Activated CD8-positive, alpha-beta T cell treated with anti-CD3 and anti-CD28 coated beads, Interleukin-2, amount 10 ng/mL, durations not matched to agents 7 days and 5 days (primary cell): ENCODE measurements at places on chromosomes 6 and 20.

DNA sequence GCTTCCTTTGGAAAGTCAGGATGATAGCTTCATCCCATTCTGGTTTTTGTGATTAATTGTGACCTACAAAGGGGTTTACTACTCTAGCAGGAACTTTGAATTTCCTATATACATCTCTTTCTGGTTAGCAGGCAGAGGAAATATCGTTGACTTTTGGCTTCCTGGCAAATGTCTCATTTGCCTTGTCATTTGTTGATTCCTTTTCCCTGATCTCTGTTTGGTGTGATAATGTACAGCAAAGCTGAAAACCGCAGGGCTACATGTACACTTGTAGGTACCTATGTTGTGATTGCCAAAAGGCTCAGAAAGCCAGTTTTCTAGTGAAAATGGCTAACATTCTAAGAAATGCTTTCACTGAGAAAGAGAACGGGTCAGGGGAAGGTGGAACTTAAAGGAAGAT is 44.3 kb downstream of the TOP1 start:
- no peak for DNase-seq

GRCh38 chr6:115404446-115404845 is 656.2 kb downstream of the FRK start:
- no peak for DNase-seq

DNA sequence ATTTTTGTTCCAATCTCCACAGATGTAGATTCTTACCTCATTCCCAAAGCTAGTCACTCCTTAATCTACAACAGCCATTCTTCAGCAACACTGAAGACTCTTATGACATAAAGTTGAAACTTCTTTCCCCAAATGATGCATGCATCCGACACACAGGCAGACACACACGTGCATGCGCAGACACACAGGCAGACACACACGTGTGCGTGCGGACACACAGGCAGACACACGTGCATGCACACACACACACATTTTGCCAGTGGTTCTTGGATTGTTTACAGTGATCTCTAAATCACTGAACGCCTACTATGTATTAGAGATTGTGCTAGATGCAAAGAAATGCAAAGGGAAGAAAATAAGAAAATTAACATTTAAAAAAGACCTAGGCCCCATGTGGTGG is 9.0 kb upstream of the TRPC4AP start:
- no peak for DNase-seq

DNA sequence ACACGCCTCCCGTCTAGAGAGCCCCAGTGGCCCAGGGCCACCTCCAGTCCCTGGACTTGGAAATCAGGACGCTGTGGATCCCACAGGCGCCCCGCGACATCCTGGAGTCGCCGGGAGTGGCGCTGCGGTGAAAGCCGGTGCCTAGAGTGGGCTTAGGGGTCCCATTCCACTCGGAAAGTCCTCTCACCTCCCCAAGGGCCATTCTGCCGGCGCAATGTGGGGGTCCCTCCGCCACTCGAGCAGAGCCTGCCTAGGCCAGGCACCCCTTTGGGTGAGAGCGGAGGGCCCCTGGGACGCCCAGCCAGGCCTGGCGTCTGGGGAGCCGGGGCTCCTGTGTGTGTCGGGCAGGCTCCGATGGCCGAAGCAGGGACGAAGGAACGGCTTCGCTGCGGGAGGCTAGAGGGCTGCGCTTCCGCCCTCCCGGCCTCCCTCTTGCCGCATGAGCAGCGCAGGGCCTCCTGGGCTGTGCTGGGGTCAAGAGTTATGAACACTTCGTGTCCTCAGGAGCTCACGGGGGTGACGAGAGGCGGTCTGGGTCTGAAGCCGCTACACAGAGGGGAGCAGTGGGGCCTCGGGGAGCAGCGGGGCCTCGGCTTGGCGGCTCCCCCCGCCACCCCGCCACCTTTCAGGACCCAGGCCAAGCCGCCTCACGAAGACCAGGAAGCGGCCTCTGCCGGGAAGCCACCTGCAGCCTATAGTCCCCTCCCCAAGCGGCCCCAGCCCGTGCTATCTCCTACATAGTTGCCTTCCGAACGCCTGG is 13.6 kb downstream of the POU3F2 start:
- no peak for DNase-seq

GRCh38 chr6:14674867-14675648 is 557.5 kb downstream of the CD83 start:
- no peak for DNase-seq

GRCh38 chr20:12358655-12359009 is 440.9 kb downstream of the BTBD3 start:
- no peak for DNase-seq

DNA sequence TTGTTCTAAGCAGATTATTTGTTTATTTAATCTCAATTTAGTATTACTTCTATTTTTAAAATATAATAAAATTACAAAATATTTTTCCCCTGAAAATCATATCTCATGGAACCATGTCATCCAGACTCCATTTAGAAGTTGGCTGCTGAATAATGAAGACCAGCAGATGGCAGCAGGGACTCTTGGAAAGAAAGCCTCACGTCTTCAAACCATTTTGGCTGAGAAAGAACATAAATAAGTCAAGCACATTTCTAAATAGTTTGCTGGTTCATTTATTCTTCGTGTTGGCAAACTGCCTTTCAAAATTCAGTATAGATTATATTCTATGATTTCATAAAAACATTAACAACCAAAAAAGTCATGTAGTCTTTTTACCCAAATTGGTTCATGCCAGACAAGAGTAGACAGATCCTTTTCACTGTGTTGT is 71.7 kb downstream of the RCAN2 start:
- peak; percentile 45 for DNase-seq

DNA sequence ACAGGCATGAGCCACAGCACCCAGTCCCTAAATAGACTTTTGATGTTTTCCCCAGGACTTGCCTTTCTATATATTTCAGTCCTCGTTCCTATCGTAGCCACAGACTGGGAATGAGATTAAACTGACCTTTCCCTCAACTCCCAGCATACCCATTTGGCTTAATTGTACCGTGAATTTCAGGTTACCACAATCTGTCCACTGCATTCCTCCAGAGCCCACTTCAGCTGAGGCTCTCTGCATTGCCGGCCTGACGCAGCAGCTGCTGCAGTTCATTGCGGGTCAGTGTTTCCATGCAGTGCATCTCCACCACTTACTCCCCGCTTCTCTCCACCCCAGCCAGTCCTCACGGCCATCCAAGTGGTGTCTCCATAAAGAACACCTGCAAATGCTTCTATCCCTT is 103.1 kb upstream of the RIN2 start:
- no peak for DNase-seq

- DNase-seq = no peak
Observed at GRCh38 chr6:145898376-145898775, 65.8 kb downstream of the SHPRH start.

DNA sequence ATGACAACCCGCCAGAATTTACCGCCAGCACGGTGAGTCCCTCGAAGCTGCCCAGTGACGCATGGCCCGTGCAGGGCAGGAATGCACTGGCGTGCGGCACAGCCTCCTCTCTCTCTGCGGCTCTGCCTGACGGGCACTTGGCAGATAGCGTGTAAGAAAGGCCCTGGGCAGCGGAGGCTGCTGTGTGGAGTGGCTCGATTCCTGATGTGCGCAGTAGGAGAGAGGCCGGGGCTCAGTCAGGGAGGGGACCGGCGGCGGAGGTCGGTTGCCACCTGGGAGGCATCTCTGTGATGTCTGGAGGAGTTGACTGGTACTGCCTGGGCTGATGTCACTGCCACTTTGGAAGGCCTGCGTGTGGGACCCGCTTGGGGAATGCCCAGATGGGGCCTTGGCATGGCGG is 170.7 kb downstream of the TAF4 start:
- no peak for DNase-seq

DNA sequence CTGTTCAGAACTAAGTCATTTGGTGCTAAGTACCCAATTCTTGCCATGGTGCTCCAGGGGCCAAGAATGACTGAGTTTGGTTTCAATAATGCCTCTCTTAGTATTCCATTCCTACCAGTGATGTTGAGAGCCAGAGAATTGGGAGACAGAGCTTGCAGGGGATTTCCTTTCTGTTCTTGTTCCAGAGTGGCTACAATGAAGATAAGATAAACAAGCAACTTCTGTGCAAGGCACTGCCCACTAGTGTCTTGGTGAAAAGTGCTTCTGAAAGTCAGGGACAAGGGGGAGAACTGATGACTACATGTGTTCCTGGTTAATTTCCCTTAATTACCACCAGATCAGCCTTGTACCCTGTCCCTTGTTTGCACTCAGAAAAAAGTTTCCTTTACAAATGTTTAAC is 421.6 kb downstream of the BCKDHB start:
- no peak for DNase-seq

DNA sequence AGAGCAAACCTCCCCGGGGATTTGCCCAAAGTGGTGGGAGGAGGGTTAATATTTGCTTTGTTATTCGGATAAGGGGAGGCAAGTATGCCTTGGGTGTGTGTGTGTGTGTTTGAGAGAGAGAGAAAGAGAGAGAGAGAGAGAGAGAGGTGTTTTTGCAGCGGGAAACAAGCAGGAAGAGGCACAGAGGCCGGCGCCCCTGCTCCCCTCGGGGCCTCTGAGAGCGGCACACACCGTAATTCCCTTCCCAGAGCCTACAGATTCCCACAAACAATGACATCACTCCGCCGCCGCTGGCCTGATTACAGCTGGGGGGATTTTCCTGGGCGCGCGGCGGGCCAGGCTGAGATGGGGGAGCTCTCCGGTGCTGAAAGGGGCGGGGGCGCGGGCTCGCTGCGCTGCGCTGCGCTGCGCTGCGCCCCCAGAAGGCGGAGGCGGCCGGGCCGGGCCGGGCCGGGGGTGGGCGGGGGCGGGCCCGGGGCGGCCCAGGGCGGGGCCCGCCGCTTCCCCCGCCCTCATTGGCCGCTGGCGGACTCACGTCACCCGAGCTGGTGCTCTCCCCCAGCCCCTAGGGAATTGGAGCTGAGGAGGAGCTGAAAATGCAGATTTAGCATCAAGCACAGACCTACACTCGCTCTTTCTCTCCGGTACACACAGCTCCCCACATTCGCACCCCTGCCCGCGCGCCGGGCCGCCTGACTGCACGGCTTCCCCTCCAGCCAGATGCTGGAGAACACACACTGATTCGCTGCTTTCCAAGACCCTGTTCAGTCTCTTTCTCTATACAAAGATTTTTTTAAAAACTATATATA is at the start of gene PCSK2:
Gene PCSK2, plus strand, starts transcription at position 631 of the 809 bp plus-strand sequence. CDS start 266 bp downstream, outside the sequence.
- no peak for DNase-seq

GRCh38 chr6:6328451-6328850 is 8.0 kb upstream of the F13A1 start:
- DNase-seq = peak; percentile 1

DNA sequence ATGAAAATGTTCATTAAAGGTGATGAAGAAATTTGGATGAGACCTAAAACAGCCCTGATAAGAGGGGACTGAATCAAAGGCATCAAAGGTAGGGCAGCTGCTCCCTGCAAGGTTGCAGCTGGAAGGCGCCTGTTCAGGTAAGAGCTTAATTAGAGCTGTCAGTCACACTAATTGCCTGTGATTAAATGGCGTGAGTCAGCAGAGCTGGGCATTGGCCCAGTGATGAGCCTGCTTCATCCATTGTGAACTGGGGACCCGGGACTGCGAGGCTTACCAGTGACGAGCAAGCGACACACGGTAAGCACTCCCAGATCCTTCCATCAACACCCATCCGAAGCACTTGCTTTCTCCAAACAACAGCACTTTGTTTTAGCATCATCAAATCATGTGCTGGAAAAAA is 621.5 kb upstream of the CDH4 start:
- DNase-seq = no peak

DNA sequence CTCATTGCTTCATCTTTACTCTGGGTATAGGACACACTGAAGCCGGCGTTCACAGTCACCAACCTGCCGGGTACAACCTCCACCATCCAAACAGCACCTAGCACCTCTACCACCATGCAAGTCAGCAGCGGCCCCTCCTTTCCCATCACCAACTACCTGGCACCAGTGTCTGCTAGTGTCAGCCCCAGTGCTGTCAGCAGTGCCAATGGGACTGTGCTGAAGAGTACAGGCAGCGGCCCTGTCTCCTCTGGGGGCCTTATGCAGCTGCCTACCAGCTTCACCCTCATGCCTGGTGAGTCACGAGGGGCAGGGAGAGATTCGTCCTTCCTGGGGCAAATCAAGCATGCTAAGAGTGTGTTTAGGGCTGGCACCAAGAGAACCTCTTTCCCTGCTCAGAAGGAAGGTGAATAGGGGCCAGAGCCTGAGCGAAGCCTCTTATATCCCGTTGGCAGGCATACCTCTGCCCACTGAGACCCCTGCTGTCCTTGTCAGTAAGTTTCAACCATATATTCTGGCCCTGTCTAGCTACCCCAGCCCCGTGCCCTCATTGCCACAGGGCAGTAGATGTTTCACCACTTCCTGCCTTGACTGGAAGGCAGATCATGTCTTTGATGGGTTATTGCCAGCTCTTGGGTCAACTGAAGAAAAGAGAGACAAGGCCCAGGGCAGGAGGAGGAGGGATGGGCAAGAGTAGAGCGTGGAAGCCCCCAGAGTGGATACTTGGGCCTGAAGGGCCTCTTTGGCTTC is 4.8 kb downstream of the SRF start:
- no peak for DNase-seq

DNA sequence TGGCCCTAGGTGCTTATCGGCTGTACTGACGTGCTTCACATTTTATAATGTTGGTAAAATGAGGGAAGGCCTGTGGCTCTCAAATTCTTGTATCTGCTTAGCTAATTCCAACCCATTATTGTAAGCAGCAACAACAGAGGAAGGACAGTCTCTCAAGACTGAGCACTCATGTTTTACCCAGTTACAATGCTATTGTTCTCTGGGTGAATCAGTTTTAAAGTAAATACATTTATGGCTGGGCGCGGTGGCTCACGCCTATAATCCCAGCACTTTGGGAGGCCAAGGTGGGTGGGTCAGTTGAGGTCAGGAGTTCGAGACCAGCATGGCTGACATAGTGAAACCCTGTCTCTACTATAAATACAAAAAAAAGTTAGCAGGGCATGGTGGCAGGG is 194.6 kb downstream of the PRKN start:
- DNase-seq = no peak

GRCh38 chr6:13709689-13710551 is 1.7 kb downstream of the RANBP9 start:
- DNase-seq = peak; percentile 33

- DNase-seq = no peak
Observed at GRCh38 chr6:113281431-113281830, 575.7 kb upstream of the MARCKS start.

DNA sequence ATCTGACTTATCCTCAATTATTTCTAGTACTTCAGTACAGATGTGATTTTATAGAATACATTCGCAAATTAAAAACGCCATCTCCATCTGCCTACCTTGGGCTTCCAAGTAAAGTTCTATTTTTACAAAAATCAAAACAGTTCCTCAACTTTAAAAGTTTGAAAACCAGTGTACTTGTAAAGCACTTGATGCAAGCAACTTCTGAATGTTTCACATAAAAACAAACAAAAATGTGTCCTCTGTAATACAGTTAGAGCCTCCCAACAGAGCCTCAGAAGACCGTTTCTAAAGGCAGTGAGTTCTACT is 384 bp upstream of the MANEA start:
- DNase-seq = no peak

GRCh38 chr20:9294041-9294440 is 220.3 kb upstream of the LAMP5 start:
- DNase-seq = no peak
